Fibroblast of villous mesenchyme (primary cell): ENCODE measurements at places on chromosomes 6 and 20. TPM values are rescaled to one million over a fixed set of nuclear protein-coding genes. Genes with fewer than 3 reads are reported as not detected.

The ZNF334 gene
- total RNA-seq = 1.9 and 2.6 TPM in 2 replicates

The CEP43 gene
- 19.3 and 37.6 TPM in 2 replicates for total RNA-seq

The RHAG gene
- total RNA-seq = not detected in 2 replicates

The KCNK16 gene
- total RNA-seq = not detected in 2 replicates

The MYLIP gene
- 21.9 and 31.5 TPM in 2 replicates for total RNA-seq

The LPIN3 gene
- total RNA-seq = 5.6 and 7.4 TPM in 2 replicates

The TBXT gene
- total RNA-seq = not detected in 2 replicates

The PTK7 gene
- 191 and 199 TPM in 2 replicates for total RNA-seq

The SLC22A23 gene
- 2.2 and 2.6 TPM in 2 replicates for total RNA-seq

The PERP gene
- total RNA-seq = 11.0 and 11.2 TPM in 2 replicates

The TNFRSF6B gene
- total RNA-seq = 31.5 and 44.5 TPM in 2 replicates

The KCNB1 gene
- 0.32 TPM in 1 of 2 replicates, not detected in the other for total RNA-seq

The PRR18 gene
- under 0.01 TPM in 1 of 2 replicates, not detected in the other for total RNA-seq

The CTAGE9 gene
- total RNA-seq = not detected in 2 replicates

The SLC32A1 gene
- total RNA-seq = not detected in 2 replicates
